ENCODE measurements at places on chromosomes 6 and 20.
A peak's percentile ranks its signal among the peaks of the same experiment; 100 is the strongest.

- peak; percentile 61 for DNase-seq
These were observed 71.1 kb downstream of the PERP start for GRCh38 chr6:138036111-138036510.

DNA sequence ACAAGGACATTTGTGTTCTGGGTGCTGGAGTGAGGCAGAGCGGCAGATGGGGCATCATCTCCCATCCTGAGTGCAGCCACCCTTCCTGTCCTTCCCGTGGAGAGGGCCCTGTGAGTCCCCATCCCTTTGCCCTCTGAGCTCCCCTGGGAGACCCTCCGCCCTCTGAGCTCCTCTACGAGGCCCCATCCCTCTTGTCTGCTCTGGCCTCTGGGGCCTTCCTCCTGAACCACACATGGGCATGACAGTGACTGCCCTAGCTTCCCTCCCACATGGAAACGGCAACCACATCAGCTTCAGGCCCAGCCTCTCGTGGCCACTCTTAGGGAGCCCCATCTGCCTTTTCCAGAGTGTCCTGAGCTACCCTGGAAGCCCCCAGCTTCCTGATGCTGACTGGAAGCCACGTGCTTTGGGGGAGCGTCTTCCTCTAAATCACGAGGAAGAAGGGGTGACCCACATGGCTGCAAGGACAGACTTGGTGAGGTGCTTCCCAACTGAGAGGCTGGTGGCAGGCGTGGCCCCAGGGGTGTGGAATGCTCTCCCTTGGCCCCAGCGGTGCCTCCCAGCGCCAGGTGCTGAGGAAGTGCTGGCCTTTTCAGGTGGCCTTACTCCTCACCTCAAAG, 52.6 kb downstream of the GINS1 start:
- peak; percentile 33 for DNase-seq

- DNase-seq = no peak
These were observed 653.5 kb upstream of the PTCHD4 start for GRCh38 chr6:48764286-48765044.

DNA sequence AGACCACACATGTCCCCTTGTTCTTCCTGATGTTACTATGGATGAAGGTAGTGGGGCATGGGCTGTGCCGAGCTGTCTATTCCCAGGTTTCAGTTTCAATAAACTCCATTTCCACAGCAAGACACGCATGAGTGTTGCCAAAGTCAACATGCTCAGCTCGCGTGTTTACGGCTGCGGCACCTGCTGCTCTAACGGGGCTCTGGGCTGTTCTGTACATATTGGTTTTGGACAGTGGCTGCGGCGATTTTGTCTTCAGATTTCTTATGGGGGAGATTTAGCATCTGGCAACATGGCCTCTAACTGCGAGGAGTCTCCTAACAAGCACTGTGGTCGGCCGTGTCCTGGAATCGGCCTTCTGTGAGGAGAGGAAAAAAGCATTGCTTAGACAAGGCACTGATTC, 58.6 kb downstream of the TMEM242 start:
- DNase-seq = peak; percentile 47

DNA sequence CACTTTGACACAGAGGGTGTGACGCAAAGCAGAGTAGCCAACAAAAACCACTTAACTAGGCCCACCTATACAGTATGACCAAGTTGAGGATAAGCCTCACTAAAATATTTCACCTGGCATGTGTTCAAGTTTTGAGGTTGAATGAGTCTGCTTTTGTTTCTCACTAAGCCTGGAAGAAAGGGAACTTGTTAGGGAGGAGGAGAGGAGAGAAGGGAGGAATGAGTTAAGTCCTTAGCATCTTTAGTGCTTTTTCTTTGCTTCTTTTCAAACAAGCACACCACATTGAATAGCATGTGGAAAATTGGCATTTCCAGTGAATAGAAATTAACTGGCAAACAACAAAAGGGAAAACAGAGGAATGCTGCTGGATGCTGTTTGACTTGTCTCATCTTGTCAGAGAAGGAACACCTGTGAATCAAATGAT, 461.9 kb downstream of the GJA1 start:
- no peak for DNase-seq

- DNase-seq = no peak
These were observed 33.1 kb upstream of the MCUR1 start for GRCh38 chr6:13847326-13848050.

DNA sequence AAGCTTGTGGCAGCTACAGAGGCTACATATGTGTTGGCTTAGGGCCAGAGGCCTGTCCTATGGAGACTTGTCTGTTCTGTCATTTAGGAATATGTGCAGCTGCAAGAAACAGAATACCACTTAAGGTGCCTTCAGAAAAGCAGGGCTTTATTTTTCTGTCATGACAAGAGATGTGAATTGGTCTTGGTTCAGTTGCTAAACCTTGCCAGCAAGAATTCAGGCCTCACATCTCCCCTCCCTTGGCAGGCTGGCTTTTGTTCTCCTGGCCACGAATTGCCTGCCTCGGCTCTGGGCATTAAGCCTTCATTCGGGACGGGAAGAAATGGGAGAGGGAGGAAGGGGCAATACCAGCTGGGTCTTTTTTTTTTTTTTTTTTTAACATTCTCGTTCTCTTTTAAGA, 82.4 kb upstream of the TGM3 start:
- DNase-seq = no peak

DNA sequence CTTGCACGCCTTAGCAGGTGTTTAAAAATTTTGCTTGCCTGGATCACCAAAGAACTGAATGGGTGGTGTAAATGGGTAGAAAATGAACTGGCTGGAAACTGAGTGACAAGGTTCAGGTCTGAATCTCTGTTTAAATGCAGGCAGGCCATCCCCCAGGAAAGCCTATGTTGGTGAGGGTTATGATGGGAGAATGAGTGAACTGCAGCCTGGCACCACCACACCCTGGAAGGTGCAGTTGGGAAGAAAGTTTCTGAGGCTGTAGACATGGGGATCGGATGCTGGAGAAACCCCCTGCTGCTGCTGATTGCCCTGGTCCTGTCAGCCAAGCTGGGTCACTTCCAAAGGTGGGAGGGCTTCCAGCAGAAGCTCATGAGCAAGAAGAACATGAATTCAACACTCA, 519 bp downstream of the CSTL1 start:
- DNase-seq = no peak

GRCh38 chr20:20621195-20621594, 91.2 kb downstream of the RALGAPA2 start:
- DNase-seq = no peak
